MM.1S (cell line): ENCODE measurements at places on chromosomes 2 and 18.

DNA sequence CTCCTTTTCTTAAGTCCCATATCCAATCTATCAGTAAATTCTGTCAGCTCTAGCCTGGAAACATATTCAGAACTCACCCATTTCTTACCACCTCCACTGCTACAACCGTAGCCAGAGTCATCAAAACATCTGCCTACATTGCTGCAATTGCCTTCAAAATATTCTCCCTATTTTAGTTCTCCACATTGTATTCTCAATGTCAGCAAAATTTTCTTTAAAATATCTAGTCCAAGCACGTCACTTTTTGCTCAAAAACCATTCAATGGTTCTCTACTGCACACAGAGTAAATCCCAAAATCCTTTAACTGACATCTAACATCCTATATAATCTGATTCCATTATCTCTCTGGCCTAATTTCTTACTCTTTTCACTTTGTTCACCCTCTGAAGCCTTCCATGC, 68.5 kb upstream of the ERBB4 start:
- H3K4me1 ChIP-seq: no peaks in the 10 kb centered on the region
- no peak for DNase-seq
- H3K36me3 ChIP-seq: no peaks in the 10 kb centered on the region
- no peak overlapping the region for H3K4me3 ChIP-seq
- no peak overlapping the region for H3K27ac ChIP-seq
- no peaks in the 10 kb centered on the region for H3K27me3 ChIP-seq

GRCh38 chr2:193891023-193891422, 1696.3 kb upstream of the TMEFF2 start:
- H3K36me3 ChIP-seq: no peaks in the 10 kb centered on the region
- no peak overlapping the region for H3K27ac ChIP-seq
- DNase-seq: no peak
- no peaks in the 10 kb centered on the region for H3K4me1 ChIP-seq
- H3K27me3 ChIP-seq: no peaks in the 10 kb centered on the region
- H3K4me3 ChIP-seq: no peak overlapping the region

GRCh38 chr2:108905176-108905575, 83.8 kb downstream of the EDAR start:
- H3K4me3 ChIP-seq: no peak overlapping the region
- no peak for DNase-seq
- no peak overlapping the region for H3K27ac ChIP-seq
- no peaks in the 10 kb centered on the region for H3K27me3 ChIP-seq

GRCh38 chr2:222568865-222569264, 87.0 kb downstream of the FARSB start:
- peaks cover 19% of the 10 kb centered on the region for H3K4me1 ChIP-seq
- no peak for DNase-seq
- H3K27me3 ChIP-seq: no peaks in the 10 kb centered on the region
- H3K27ac ChIP-seq: no peak overlapping the region
- H3K4me3 ChIP-seq: no peak overlapping the region

GRCh38 chr2:24924732-24925131, 4.7 kb upstream of the ADCY3 start:
- H3K4me3 ChIP-seq: no peak overlapping the region
- H3K27ac ChIP-seq: no peak overlapping the region
- no peaks in the 10 kb centered on the region for H3K36me3 ChIP-seq

- no peak overlapping the region for H3K4me3 ChIP-seq
- H3K27ac ChIP-seq: no peak overlapping the region
- DNase-seq: no peak
- no peaks in the 10 kb centered on the region for H3K27me3 ChIP-seq
Measured at GRCh38 chr2:173571887-173572680, 217.4 kb downstream of the CDCA7 start.

- H3K4me1 ChIP-seq: no peaks in the 10 kb centered on the region
- no peak overlapping the region for H3K4me3 ChIP-seq
- H3K36me3 ChIP-seq: peaks cover 11% of the 10 kb centered on the region; the same call in 1 of the 2 replicates
- H3K27ac ChIP-seq: no peak overlapping the region
- H3K27me3 ChIP-seq: no peaks in the 10 kb centered on the region
- DNase-seq: no peak
Measured at GRCh38 chr2:71422786-71423185, 30.6 kb upstream of the DYSF start.

- H3K27me3 ChIP-seq: no peaks in the 10 kb centered on the region
- no peak overlapping the region for H3K27ac ChIP-seq
- no peak overlapping the region for H3K4me3 ChIP-seq
- no peak for DNase-seq
- H3K4me1 ChIP-seq: no peaks in the 10 kb centered on the region
Measured at GRCh38 chr2:71671203-71671854, 218.0 kb downstream of the DYSF start.
